Stimulated activated CD4-positive, alpha-beta T cell treated with anti-CD3 and anti-CD28 coated beads, Interleukin-1b, Interleukin-23, amount 100 ng/mL, for 1 hour (primary cell): ENCODE measurements at places on chromosomes 6 and 20.

DNA sequence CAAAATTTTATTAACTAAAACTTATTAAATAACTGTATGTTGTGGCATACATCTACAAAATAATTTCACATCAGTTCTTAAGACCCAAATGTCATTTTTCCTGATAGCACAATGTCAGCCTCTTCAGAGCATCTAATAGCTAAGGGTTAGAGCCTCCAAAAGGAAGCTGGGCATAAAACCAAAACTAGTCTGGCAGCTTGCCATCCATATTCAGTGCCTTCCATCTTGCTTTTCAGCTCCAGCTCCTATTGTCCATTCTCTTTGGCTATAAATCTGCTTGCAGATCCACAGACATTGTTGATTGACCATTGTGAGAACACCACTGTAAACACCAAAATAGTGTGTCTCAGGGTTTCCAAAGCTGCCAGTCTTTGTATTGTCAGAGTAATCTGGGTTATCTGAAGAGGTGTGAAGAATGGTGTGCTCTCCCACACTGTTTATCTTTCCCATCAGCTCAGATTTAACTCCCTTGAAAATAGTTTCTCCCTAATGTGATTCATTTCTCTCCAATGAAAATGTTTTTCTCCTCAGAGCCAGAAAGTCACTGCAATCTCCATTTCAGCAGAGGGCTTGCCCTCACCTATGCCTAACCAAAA lies 154.8 kb upstream of the KCNQ5 start:
- no peak for DNase-seq

- DNase-seq: no peak
Observed at GRCh38 chr6:98777762-98778161, 56.6 kb upstream of the POU3F2 start.

- DNase-seq: no peak
Observed at GRCh38 chr6:51704932-51705540, 382.4 kb downstream of the PKHD1 start.

DNA sequence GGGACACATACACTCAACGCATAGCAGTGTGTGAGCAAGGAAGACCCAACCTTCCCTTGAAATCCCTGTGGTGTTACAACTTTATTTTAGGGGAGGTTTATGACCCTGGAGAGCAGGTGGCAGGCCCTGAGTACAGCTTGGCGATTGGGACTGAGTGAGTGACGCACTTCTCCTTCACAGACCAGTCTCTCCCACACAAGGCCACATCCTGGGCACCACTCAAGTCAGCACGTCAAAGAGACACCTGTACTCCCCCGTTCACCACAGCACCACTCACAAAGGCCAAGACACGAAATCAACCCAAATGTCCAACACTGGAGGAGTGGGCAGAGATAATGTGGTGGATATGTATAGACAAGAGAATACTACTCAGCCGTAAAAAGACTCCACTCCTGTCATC lies 57.0 kb upstream of the FRMD1 start:
- no peak for DNase-seq

GRCh38 chr6:99789767-99790166 lies 183.1 kb downstream of the PRDM13 start:
- no peak for DNase-seq

- no peak for DNase-seq
Observed at GRCh38 chr6:39209360-39209811, 19.9 kb downstream of the KCNK5 start.

DNA sequence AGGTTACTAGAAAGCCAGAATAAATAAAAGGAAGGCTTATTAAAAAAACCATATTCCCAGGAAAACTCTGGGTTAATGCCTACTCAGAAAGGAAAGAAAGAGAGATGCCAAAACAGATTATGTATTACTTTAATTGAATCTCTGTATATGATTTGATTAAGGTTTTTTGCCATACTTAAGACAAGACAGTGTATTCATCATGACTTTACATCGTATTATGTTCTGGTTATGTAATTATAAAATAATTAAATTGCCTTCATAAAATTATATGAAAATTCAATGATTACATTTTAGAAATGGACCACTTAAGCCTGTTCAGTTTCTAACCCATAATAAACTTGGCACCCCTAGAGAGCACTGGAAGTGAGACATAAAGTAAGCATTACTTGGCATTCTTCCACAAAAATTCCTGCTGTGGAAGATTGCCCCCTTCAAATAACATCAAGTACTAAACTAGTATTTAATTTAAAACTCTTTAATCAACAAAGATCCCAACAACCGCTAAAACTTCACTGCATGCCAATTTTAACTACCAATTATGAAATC lies 20.8 kb upstream of the IBTK start:
- DNase-seq: no peak

GRCh38 chr20:14726591-14726990 lies 389.2 kb upstream of the FLRT3 start:
- DNase-seq: no peak

DNA sequence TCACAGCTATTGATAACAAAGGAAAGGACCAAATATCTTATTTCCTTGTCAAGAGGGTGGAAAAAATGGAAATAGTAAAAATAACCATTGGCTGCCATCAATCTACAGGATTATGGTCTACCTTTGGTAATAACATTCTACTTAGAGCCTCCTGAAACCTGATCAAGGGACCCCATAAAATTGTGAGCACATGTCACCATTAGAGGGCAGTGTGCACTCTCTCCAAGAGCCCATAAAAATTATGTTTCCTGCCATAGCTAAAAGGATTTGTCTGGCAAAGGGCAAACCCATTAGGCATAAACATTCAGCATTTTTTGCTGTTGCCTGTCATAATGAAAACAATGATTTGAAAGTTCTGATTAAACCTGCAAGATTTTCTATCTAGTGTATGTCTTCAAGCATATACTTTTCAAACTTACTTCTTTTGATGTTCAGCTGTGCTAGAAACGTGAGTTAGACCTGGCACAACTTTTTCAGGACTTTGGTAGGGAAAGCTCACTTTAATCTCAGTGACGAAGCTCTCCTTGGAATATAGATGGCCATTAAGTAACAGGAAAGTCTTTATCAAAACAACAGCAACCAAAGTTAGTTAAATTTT lies 120.7 kb upstream of the ZFP64 start:
- peak; percentile 21 for DNase-seq

DNA sequence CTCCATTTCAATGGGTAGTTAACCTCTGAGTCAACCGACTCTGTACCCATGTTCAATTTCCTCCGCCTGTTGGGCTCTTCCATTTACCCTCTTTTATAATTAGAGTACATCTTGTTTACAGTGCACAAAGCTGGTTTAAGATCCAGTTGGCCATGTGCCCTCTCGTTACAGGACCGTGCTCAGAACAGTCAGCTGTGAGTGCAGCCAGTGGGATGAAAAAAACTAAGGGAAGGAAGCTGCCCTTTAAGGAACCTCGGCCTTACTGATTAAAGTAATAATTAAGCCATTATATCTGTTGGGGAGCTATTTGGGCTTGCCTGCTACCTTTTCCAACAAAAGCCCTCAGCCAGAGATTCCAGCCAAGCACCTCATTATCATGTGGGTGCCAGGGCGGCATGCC lies 68.8 kb downstream of the TMEM170B start:
- no peak for DNase-seq

DNA sequence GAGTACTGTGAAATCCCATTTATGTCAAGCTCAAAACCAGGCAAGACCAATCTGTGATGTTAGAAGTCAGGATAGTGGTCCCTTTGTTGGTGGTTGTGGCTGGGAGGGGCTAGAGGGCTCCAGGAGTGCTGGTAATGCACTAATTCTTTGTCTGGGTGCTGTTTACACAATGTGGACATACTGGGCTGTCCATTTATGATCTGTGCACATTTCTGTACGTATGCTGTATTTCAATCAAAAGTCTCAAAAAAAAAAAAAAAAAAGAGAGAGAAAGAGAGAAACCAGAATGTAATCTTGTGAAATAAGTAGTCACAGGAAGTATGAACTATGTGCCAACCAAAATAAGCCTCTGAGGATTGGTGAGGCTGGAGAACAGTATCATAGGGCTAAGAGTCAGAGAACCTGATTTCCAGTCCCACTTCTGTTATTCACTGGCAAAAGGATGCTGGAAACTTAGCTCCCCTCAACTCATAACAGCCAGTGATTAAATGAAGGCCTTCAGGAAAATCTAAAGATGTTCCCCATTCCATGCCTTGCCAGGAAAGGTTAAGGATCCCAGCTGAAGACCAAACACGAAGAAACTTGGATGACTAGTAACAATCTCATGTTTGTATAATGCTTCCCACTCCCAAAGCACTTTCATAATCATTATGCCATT lies 19.6 kb upstream of the TRAM2 start:
- DNase-seq: no peak

DNA sequence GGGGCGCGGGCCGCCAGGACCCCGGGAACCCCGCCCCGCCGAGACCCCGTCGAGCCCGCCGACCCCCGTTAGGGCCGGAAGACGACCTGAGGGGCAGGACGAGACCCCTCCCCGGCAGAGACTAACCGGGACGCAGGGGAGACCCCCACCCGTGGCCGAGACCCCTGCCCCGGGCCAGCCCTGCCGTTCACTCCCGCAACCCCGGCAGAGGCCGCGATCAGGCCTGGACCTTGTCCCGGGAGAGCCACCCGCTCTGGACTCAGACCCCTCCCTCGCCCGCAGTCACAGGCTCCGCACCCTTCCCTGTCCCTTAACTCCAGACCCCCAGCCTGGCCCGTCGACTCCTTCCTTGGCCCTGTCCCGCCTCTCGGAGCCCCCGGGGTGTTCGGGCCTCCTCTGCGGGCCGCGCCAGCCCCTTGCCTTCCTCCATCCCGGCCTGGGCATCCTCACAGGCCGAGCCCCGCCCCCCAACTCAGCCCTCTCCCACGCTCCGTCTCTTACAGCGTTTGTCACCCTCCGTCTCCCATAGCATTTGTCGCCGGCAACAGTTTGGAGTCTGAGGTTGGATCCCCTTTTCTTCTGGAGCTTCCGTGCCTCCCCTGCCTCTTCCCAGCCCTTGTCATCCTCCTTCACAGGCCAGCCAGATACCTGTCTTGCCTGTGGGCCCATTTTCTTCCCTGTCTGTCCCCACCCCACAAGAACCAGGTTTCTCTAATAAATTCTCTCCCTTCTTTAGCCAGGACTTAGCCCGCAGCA lies 569 bp downstream of the TCEA2 start:
- no peak for DNase-seq

DNA sequence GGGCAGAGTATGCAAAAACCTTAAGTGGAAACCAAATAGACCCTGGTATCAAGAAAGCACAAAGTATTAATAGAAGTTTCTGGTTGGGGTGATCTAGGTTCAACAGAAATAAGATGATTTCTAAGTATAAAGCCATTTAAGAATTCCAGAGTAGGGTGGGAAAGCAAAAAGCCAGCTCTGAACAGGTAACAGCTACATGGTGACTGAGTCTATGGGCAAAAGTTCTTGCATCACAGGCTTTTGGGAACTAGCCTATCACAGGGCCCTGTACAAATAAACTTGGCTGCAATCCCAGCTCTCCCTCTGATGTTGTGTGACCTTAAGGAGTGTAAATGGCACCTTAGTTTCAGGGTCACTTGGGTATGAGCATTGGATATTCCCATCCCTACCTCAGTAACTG lies 5.5 kb downstream of the TCF19 start:
- no peak for DNase-seq

DNA sequence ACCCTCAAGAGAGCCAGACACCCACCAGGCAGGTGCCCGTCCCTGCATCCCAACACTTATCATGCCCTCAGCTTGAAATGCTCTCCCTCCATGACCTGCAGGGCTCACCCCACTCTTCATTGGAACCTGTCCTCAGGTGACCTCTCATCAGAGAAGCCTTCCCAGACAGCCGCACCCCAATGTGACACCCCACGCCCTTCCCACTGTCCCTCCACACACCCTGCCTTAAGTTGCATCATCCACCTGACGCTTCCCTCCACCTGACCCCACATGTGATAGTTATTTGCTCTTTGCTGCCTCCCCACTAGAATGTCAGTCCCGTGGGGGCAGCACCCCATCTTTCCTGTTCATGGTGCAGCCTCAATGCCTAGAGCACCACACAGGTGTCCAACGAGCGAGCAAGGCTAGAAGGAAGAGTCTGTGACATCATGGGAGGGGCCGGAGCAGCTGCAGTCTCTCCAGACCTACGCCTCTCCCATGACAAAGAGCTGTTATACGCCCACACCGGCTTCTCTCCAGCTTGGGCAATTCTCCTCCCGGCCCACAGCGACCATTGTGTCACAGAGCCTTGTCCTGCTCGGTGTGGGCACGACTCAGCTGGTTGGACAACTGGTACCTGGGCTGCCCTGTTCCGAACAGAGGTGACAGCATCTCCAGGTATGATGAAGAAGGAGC lies 58.2 kb downstream of the NFATC2 start:
- no peak for DNase-seq

- no peak for DNase-seq
Observed at GRCh38 chr20:54598352-54598751, 123.0 kb downstream of the DOK5 start.

- no peak for DNase-seq
Observed at GRCh38 chr6:169263836-169264608, 10.4 kb upstream of the THBS2 start.

DNA sequence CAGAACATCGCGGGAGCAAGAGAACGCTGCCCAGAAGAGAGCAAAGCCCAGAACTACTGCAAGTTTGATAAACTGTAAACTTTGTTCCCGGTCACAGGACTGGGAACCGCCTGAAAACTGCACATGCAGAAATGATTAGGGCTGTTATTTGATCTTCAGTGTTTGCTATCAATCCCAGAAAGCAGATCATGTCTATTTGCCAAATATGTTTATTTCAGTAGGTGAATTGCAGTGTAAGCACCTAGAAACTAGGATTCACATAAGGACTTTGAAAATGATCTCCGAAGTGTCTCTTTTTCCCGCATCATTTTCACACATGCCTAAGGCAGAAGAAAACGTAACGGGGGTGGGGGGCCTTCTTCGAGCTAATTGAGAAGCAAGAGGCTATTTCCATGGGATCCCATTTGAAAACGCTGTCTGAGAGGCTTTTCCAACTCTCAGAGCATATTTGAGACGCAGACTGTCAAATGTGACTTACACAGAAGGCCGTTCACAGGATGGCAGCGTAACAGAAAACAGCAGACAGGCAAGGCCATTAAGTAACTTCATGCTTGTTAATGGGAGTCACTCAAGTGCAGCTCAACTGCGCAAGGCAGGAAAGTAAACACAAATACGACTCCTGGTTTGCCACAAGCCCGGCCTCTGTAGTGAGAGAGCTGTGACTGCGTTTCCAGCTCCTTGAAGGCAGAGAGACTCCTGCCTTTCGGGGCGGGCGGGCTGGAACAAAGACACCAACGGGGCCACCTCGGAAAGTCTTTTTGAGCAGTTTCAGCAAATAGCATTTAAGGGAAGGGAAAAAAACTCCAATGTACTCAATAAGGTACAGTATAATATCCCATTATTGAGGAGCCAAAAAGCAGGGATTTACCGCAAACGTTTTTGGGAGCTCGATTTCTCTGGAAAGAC lies 144.7 kb upstream of the ZNF217 start:
- DNase-seq: no peak
